ENCODE measurements at places on chromosomes 2 and 18.

GRCh38 chr2:207163053-207163755 lies 2.5 kb downstream of the KLF7 start:
- no peak for DNase-seq

- DNase-seq: no peak
These were observed 37.5 kb upstream of the ZNF385B start for GRCh38 chr2:179898873-179899272.

GRCh38 chr2:214902286-214902685 lies 92.8 kb upstream of the BARD1 start:
- DNase-seq: no peak

- no peak for DNase-seq
These were observed 44.5 kb downstream of the RPE start for GRCh38 chr2:210046851-210047500.

DNA sequence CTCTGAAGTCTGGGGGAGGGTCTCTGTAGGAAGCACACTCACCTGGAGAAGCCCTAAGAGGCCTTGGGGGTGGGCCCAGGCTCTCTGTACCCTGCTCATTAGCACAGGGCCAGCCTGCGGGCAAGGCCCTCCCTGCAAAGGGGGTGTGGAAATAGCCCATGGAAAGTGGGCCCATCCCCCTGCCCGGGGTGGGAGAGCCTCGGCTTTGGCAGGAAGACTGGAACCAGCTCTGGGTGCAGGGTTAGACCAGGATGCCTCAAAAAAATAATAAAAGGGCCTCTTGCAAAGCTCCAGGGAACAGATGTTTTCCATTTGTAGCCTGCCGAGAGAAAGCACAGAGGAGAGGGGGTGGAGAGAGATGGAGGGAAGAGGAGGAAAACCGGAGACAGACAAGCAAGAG lies 98.7 kb downstream of the STPG4 start:
- no peak for DNase-seq

- no peak for DNase-seq
These were observed 174.9 kb downstream of the NR4A2 start for GRCh38 chr2:156157670-156158069.

GRCh38 chr2:165893556-165893955 lies 60.0 kb downstream of the TTC21B start:
- DNase-seq: no peak

- DNase-seq: no peak
These were observed 24.4 kb downstream of the RBMS1 start for GRCh38 chr2:160469164-160469563.

DNA sequence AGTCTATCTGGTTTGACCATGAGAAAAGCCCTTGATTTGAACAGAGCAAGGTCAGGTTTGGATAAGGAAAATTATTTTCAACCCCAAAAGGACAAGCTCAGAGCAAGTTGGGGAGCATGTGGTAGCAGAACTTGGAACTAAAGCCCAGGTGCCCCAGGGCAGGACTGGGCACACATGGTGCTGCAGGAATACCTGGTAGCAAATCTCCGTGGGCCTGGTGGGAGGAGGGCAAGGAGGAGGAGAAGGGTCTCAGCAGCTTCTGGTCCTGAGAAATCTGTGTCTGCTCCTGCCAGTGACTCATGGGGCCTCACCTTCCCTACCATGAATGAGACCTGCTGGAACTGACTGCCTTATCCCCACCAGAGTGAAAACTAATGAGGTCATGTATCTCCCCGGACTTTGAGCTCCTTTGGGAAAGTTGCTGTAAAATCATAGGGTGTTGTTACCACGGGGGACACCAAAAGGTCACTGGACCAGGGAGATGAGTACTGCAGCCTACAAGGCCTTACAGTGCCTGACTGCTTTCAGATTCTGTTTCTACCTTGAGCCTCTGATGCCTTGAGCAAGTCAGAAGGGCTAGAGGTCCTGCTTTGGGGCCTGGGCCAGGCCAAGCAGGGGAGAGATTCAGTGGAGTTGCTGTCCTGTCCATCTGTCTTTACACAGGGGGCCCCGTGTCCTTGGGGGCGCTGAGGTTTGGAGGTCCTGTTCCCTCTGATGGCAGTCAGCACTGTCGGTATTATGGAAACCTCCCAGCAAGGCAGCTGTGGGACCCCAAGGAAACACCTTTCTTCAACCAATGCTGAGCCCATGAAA lies 304.0 kb downstream of the MYCN start:
- DNase-seq: no peak

DNA sequence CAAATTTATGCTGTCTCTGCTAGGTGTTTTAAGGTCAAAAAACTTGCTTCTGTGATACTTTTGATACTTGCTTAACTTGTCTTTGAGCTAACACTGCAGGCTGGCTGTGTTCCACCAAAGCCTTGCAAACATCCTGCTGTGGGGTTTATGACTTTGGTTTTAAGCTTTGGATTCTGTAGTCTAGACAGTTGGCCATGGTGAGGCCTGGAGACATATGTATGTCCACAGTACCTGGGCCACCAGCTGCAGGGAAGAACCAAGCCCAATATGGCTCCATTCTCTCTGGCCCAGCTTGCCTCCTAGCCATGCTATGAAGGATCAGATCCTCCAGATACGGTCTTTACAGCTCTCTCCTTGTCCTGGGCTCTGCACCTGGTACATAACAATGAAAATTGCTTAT lies 113.9 kb downstream of the INO80D start:
- DNase-seq: no peak

DNA sequence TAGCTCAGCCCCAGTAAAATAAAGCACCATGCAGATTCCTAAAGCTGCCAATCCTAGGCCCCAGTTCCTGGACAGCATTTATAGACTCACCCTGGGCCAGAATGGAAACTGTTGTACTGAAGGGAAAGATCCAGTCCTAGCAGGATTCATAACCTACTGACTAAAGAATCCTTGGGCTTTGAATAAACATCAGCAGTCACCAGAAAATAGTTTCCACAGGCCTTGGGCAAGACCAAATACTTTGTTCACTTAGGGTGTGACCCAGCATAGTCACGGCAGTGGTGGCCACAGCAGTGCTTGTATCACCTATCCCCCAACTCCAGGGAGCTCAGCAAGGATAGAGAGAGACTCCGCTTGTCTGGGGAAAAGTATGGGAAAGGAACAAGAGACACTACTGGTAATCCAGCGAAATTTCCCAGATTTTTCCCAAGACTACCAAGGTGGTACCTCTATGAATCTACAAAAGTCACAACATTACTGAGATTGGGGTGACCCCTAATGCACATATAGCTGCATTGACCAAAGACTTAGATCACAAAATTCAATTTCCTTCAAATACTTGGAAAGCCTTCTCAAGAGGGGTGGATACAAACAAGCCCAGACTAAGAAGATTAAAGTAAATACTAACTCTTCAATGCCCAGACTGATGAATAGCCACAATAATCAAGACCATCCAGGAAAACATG lies 748.1 kb upstream of the LRATD1 start:
- DNase-seq: no peak

- no peak for DNase-seq
These were observed 123.5 kb upstream of the HS6ST1 start for GRCh38 chr2:128442053-128442751.

DNA sequence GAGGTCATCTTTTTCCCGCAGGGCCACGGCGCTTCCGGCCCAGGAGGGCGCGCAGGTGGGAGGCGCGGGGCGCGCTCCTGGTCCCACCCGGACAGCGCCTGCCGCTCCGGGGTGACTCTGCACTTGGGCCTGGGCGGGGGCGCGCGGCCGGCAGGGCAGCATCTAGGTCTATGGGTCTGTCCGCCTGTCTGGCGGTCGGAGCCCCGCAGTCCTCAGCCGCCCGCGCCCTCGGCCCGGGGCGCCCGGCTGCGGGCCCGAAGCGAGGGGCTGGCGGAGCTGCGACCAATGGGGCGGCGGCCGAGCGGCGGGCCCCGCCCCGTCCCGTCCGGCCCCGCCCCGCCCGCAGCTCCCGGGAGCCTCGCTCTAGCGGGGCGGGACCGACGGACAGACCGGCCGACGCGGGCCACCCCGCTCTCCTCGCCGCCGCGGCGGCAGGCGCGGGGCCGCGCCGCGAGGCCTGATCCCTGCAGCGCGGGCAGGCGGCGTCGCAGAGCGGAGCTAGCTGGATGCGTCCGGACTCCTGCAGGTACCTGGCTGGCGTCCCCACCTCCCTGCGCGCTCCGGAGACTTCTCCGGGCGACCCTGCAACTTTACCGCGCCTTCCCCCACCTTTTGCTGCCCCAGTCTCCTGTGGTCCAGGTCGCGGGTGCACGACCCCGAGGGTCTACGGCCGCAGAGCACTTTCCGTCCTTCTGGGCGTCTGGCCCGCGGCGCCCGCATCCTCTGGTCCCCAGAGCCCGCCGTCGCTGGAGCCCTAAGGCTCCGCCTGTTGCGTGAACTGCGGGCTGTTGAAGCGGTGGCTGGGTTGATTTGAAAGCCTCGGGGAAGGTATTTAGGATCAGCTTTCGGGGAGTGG lies at the start of gene KCNS3:
Gene KCNS3 (plus strand): TSS at position 387 of the 856 bp plus-strand sequence. CDS start 52,342 bp downstream, outside the sequence.
- no peak for DNase-seq

- no peak for DNase-seq
These were observed 51.6 kb downstream of the SLC4A3 start for GRCh38 chr2:219679041-219679440.

GRCh38 chr18:37544217-37544616 lies 21.4 kb downstream of the CELF4 start:
- no peak for DNase-seq

GRCh38 chr2:181105562-181105961 lies 125.2 kb downstream of the UBE2E3 start:
- DNase-seq: no peak

DNA sequence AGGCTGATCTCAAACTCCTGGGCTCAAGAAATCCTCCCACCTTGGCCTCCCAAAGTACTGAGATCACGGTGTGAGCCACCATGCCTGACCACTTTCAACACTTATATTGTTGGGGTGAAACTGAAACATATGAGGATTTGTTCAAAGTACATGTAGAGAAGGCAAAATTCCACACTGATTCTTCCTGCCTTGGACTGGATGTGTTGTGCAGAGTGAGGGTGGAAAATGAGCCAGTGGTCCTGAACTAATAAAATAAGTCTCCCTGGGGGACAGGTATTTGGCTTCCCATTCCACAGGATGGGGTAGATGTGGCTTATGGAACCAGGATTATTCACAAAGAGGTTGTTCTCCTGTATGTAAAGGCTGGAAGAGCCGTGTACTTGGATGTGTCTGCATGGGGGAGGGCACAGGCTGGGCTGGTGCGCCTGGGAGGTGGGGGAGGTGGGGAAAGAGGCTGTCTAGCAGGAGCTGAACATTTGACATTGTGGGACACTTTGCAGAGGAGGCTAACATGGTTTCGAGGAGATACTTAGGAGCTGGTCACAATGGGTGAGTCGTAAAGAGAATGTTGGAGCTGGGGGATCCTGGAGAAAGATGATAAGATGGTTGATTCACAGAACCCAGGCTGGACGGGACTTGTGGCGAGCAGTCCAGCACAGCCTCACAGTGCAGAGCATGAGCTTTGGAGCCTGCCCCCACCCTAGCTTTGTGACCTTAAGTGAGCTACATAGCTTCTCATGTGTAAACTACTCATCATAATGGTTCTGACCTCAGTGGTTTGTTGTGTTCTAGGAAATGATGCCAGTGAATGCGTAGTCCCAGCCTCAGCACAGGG lies at the start of gene TXNDC2:
Gene TXNDC2 (plus strand): TSS at position 804 of the 835 bp plus-strand sequence. CDS start 708 bp downstream, outside the sequence.
- no peak for DNase-seq

DNA sequence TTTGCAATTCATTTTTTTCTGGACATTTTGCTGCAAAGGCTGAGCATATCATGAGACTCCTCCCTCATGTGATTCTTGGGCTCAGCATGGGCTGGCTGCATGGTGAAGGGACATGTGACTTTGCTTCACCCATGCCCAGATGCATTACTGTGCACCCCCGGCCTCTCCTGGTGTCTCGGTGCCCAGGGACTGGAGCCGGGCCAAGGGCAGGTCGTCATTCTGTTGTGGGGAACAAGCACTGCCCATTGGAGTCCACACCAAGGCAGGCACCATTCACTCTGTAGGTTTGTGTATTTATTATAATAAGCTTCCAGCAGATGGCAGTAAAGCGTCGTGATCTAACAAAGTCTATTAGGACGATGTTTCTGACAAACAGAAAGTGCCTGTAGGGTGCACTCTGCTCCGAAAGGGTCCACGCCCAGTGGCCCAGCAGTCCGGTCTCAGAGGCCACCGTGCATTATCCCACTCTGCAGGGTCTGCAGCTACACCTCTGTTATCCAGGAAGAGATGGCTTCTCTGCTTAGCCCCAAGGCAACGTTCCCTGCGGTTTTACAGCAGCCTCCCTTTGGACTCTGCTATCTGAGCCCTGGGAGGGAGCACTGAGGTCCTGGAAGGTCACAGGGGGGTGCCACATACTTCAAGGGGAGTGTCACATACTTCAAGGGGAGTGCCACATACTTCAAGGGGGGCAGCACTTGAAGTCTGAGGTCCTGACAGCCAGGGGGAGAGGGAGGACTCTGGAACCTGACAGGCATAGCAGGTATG lies 219.6 kb downstream of the TSN start:
- DNase-seq: no peak

DNA sequence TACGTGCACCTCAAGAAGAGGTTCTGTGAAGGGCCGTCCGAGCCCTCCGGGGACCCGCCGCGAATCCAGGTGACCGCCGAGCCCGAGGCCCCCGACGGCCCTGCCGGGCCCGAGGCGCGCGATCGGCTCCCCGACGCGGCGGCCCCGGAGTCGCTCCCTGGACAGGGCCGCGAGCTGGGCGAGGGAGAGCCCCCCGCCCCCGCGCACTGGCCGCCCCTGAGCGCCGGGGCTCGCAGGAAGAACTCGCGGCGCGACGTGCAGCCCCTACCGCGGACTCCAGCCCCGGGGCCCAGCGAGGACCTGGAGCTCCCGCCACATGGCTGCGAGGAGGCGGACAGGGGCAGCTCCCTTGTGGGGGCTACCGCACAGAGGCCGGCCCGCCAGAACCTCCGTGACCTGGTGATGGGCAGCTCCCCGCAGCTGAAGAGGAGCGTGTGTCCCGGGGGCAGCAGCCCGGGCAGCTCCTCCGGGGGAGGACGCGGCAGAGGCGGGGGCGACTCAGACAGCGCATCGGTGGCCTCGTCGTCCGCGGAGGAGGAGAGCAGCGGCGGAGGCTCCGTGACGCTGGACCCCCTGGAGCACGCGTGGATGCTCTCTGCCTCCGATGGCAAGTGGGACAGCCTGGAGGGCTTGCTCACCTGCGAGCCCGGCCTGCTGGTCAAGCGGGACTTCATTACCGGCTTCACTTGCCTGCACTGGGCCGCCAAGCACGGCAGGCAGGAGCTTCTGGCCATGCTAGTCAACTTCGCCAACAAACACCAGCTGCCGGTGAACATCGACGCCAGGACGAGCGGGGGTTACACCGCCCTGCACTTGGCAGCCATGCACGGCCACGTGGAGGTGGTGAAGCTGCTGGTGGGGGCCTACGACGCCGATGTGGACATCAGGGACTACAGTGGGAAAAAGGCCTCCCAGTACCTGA lies 812 bp downstream of the SOWAHC start:
- no peak for DNase-seq

GRCh38 chr2:225207043-225207442 lies 164.8 kb upstream of the DOCK10 start:
- DNase-seq: no peak

GRCh38 chr18:62282188-62282629 lies 42.9 kb upstream of the TNFRSF11A start:
- no peak for DNase-seq

Data from T-helper 22 cell (primary cell).